Activated naive CD4-positive, alpha-beta T cell treated with anti-CD3 and anti-CD28 coated beads, Interleukin-2, amount 10 ng/mL, durations not matched to agents 7 days and 5 days (primary cell): ENCODE measurements at places on chromosomes 12 and 14.

- no peak for DNase-seq
Observed at GRCh38 chr14:92431199-92431725, 82.3 kb upstream of the RIN3 start.

DNA sequence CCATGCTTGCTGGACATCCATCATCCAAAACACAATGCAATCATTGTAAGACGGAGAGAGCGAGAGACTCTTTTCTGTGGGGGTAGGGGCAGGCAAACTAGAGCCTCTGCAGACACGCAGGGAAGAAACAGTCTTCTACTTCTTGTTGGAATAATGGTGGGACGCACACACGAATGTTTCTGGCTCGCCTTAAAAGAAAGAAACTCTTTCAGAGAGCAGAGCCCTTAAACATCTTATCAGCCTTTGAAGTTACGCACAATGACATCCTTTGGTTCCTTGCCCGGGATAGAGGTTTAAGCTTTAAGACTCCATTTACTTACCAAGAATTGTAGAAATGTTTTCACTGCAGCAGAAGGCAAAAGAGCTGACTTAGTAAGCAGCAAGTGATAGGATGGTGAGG is 133.8 kb upstream of the FOXN3 start:
- DNase-seq: no peak

DNA sequence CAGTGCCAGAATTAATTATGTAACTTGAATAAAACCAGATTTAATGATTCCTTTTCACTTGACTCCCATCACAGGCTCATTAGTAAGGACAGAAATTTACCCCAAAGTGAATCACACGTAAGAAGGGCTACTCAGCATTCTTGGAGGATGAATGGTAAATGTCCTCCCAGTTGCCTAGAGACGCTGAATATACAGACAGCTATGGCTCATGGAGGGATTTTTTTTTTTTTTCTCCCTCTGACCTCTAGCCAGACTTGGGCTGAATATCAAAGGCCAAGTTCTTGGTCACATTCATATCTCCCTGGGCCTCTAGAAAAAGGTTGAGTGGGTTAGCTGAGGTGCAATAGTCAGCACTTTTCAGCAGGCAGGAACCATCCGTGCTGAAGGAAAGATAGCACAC is 77.5 kb downstream of the PHLDA1 start:
- no peak for DNase-seq

DNA sequence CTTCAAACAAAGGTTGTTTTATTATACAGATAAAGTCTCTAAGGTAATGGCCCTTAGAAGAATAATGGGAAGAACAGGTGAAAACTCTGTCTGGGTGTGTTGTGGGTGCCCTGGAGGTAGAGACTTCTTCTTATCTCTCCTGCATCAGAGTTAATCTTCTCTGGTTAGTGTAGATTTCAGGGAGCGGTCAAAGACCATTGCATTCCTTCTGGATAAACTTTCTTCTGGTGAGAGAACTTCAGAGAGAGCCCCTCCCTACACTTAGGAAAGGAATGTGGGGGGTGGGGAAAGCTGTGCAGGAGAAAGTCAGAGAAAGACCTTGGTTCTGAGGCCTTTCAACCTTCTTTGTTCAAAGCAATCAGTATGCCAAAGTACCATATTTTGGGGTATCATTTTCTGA is 658.5 kb downstream of the DIO2 start:
- no peak for DNase-seq

- DNase-seq: no peak
Observed at GRCh38 chr14:77618381-77618970, 2.0 kb upstream of the SPTLC2 start.

DNA sequence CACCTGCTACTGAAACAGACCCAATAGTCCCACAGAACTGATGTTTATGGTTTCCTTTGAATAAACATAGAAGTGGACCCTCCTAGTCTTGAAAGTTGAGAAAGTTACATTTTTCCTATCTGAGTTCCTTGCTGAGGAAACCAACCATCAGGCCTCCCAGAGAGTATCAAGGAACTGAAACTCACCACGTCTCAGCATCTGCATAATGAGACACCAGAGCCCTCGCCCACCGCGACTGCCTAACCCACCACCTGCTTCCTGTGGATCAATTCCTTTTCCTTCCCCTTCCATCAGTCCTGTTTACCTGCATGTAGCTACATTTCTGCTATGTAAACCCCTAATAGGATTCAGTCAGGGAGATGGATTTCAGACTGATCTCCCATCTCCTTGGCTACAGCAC is 443.2 kb upstream of the TMEM132C start:
- no peak for DNase-seq

DNA sequence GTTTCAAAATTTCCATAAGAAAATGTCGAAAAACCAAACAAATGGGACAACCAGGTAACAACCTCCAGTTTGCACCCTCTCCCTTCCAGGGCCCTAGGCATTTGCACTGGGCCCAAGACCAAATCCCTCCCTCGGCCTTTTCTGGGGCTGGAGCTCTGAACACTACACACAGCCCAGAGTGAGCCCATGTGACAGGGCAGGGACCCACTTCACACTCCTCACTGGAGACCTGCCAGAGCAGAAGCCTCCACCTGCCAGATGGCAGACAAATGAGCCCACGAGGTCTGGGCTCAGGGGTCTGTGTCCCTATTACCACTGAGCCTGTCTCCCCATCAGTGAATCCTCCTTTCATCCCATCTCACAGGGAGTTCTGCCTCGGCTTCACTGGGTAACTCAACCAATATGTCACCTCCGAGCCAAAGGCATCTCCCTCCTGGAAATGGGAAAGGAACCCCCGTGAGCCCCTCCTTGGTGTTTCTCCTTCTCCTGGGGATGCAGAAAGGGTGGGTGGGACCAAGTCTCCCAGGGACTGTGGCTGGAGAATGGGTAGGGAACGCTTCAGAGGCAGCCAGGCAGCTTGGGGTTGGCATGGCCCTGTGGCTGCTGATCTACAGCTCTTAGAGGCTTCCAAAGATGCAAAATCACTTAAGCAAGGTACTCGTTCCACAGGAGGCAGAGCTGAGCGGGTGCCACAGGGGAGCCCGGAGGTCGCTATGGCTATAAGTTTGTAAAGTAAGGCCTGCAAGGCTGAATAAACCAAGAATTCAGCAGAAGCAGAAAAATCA is 10.6 kb downstream of the VWF start:
- DNase-seq: no peak

DNA sequence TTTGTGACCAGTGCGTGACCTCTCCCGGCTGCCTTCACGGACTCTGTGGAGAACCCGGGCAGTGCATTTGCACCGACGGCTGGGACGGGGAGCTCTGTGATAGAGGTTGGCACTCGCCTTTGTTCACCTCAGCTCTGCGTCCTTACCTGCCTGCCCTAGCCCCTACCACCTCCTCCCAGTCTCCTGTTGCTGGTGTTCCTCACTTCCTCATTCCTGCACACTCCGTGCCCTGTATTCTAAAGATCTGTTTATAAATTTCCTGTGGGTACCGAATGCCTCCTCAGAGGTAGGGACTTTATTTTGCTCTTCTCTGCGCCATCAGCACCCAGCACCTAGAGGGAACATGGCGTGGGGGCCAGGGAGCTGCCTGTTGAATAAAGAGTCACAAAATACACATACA is 2.3 kb downstream of the DLK1 start:
- DNase-seq: no peak

GRCh38 chr12:26373606-26374495 is 178.5 kb downstream of the SSPN start:
- DNase-seq: no peak

DNA sequence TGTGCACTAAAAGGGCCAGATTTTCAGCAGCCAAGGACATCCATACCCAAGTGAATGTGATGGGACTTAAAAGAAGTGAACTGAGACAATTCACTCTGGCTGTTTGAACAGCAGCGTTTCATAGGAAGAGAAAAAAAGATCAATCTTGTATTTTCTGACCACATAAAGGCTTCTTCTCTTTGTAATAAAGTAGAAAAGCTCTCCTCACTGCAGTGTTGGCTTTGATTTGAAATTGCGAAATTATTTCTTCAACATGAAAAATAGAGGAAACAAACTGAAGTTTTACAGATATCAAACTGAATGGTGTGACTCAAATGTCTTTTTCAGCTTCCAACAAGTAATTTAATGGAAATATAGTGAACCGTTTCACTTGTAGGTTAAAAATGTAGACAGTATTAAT is 11.3 kb upstream of the KCNMB4 start:
- DNase-seq: no peak

GRCh38 chr12:103903993-103904392 is 26.2 kb upstream of the HSP90B1 start:
- DNase-seq: no peak

DNA sequence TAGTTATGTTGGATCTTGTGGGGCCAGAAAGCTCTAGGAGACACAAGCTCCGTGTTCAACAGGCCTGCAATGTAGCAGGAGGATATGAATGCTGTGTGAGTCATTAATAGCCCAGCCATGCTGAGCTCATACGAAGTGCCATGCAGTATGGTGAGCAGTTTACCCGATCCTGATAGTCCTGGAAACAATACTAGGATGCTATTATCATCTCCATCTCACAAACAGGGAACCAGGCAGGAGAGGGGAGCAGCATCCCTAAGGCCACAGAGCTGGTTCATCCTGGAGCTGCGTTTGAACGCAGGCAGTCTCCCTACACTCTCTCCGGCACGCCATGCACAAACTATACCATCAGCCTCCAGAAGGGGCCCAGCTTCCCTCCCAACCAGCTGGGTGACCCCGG is 20.5 kb downstream of the TTC7B start:
- no peak for DNase-seq

- no peak for DNase-seq
Observed at GRCh38 chr14:54738009-54738408, 164.6 kb downstream of the GCH1 start.

- DNase-seq: no peak
Observed at GRCh38 chr12:54430471-54431069, 11.5 kb upstream of the ITGA5 start.

DNA sequence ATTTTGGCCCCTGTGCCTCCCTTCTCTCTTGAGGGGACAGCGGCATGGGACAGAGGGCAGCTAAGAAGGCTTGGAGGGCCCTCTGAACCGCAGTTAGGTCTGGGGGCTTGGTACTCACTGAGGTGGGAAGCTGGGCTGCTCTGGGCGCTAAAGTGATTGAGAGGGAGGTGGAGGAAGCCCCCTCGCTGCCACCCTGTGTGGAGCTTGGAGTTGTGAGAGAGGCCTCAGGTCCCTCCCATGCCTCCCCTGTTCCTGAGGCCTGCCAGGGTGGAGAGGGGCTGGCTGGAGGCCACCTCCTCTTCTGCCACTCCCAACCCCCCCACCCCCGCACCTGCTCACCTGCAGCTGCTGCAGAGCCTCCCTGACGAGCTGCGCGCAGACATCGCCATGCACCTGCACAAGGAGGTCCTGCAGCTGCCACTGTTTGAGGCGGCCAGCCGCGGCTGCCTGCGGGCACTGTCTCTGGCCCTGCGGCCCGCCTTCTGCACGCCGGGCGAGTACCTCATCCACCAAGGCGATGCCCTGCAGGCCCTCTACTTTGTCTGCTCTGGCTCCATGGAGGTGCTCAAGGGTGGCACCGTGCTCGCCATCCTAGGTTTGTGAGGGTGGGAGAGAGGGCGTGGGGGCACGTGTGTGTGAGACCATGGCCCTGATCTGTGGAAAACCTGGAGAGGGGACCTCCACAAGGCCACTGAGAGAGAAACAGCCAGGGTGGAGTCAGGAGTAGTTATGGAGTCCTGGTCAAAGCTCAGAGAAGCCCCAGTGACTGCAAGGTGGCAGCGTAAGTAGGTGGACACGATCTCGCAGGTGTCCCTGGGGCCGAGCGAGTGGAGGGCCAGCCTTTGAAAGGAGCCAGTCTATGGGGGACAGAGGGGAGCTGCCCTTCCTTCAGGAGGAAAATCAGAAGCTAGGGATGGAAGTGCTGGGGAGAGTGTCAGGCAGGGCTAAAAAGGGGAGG is 11.2 kb downstream of the KCNH3 start:
- DNase-seq: no peak

GRCh38 chr12:77256956-77257355 is 191.6 kb upstream of the E2F7 start:
- no peak for DNase-seq

- DNase-seq: no peak
Observed at GRCh38 chr12:108587826-108588225, 10.1 kb downstream of the TMEM119 start.

GRCh38 chr14:75982266-75983018 is 647 bp upstream of the TGFB3 start:
- peak; percentile 84 for DNase-seq

- no peak for DNase-seq
Observed at GRCh38 chr12:121428883-121429282, 29.0 kb downstream of the RNF34 start.

DNA sequence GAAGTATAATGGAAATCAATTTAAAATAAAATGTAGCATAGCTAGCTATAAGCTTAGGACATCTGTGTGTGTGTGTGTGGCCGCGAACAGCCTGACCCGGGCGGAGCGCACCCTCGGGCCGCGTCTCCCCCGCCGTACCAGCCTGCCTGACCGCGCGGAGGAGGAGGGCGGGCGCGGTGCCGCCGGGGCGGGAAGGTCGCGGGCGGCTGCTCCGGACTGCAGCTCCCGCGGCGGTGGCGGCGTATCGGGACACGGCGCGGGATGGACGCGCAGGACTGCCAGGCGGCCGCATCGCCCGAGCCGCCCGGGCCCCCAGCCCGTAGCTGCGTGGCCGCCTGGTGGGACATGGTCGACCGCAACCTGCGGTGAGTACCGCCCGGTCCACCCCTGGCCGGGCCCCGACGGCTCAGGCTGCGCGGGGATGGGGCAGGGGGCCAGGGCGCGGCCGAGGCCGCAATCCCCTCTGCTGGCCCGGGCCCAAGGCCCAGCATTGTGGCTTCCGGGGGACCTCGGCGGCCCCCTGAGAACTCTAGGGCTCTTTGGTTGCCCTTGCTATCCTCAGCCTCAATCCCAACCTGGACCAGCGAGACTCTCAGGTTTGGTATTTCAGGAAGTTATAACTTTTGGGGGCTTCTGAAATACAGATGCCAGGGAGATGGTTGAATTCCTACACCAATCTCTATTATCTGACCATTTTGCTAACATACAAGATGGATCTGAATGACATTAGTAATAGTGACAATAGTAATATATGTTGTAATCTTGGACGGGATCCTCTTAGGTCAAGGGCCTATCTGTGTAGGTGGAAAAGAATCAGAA is at the start of gene ABHD12B:
TSS of gene ABHD12B (plus strand) at position 140 of the 819 bp plus-strand sequence. CDS start at position 262, 122 bp downstream.
- no peak for DNase-seq

- DNase-seq: peak; percentile 40
Observed at GRCh38 chr14:104756477-104757237, 3.7 kb downstream of the SIVA1 start.

GRCh38 chr12:93884794-93885460 is 207.8 kb downstream of the CRADD start:
- DNase-seq: no peak

DNA sequence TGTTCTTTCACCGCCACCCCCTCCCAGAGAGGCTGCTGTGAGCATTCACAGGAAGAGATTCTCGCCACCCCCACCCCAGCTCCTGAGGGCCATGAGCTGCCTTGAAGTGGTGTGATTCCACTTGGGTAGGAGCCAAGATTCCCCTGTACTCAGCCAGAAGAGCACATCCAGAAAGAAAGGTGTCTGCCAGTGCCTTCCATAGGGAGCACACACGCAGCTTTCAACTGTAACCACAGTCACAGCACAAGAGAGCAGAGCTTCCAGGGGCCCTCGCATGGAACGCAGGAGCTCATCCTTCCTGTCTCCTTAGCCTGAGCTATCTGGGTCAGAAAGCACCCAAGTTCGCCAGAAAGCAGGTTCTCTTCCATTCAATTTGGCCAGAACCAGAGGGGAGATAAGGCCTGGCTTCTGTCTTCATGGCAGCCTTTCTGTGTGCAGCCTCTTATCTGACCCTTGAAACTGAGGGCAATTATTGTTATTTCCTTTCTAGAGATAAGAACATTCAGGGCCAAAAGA is 66.6 kb upstream of the SCN8A start:
- no peak for DNase-seq

- no peak for DNase-seq
Observed at GRCh38 chr12:126767334-126767733, 1499.6 kb upstream of the TMEM132C start.
